ENCODE measurements at places on chromosomes 11 and 22. TPM values are rescaled to one million over a fixed set of nuclear protein-coding genes. Genes with fewer than 3 reads are reported as not detected.

GRCh38 chr11:69931060-69931910 is 112.1 kb upstream of the FGF3 start:
- no peak overlapping the region for H3K4me3 ChIP-seq
- DNase-seq = no peak
- H3K27me3 ChIP-seq = peaks cover 1% of the 10 kb centered on the region

- H3K36me3 ChIP-seq = peaks cover 9% of the 10 kb centered on the region
- no peak overlapping the region for H3K4me3 ChIP-seq
- H3K4me1 ChIP-seq = peaks cover 19% of the 10 kb centered on the region
- H3K27me3 ChIP-seq = no peaks in the 10 kb centered on the region
- H3K27ac ChIP-seq = no peak overlapping the region
Observed at GRCh38 chr11:102201776-102202175, 91.5 kb downstream of the YAP1 start.

DNA sequence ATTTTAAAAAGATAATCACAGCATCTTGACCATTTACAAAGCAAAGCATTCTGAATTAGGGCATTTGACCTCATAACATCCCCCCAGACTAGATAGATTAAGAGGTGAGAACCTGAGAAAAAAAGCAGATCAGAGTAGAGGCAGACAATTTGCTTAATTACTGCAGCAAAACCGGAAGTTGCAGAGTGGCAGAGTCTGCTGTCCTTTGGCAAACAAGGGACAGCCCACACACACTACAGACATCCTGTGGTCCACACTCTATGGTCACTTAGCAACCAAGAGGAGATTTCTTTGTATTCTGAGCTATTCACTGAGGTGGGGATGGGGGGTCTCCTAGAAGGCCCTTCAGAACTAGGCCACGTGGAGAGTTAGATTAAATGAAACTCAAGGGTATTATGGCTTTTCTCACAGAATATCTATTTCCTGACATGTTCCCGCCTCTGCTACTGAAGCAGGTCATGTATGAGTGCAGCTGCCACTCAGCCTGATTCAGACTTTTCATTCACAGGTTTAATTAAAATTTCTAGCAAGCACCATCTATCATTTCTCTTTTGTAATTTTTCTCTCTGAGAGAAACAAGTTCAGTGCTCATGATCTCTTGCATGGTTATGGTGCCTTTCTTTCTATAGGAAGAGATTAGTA is 48.5 kb downstream of the SVIP start:
- no peak overlapping the region for H3K27ac ChIP-seq
- no peaks in the 10 kb centered on the region for H3K36me3 ChIP-seq
- peaks cover 12% of the 10 kb centered on the region for H3K4me1 ChIP-seq
- no peak overlapping the region for H3K4me3 ChIP-seq
- H3K27me3 ChIP-seq = no peaks in the 10 kb centered on the region

- H3K36me3 ChIP-seq = no peaks in the 10 kb centered on the region
- no peak overlapping the region for H3K27ac ChIP-seq
- H3K27me3 ChIP-seq = no peaks in the 10 kb centered on the region
Observed at GRCh38 chr11:84775503-84775902, 851.6 kb downstream of the DLG2 start.

DNA sequence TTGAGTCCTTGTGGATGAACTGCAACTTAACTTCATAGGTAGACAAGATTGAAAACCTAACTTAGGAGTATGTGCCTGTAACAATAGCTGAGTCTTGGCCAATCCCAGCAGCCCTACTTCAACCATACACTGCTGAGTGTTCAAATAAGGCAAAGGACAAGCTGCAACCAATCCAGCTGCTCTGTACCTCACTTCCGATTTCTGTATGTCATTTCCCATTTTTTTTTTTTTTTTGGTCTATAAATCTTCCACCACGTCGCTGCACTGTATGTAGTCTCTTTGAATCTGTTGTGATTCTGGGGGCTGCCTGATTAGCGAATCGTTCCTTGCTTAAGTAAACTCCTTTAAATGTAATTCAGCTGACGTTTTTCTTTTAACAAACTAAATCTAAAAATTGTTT is 35.4 kb upstream of the FLI1 start:
- H3K36me3 ChIP-seq = no peaks in the 10 kb centered on the region
- peaks cover 40% of the 10 kb centered on the region for H3K27me3 ChIP-seq
- DNase-seq = no peak

DNA sequence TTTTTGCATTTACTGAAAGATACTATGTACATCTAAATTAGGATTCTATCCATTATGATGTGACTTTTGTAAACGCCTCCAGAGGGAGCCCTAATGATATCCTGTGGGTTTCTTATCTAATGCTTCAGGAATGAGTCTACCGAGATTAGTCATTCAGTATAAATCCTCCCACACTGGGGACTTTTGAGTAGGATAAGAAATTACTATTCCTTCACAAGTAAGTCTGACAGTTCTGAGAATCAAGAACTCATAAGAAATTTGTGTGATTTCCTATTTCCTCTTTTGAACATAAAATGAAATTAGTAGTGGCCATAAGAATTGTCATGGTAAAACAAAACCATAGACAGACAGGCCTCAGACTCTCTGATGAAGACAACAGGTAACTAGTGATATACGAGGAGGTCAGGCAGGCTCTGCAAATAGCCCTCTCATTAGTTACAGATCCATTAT is 10.0 kb upstream of the OR5M1 start:
- no peaks in the 10 kb centered on the region for H3K27me3 ChIP-seq
- DNase-seq = peak; percentile 84
- no peak overlapping the region for H3K27ac ChIP-seq
- H3K4me3 ChIP-seq = no peak overlapping the region

GRCh38 chr11:40328890-40329614 is 1130.4 kb downstream of the LRRC4C start:
- H3K27ac ChIP-seq = peak overlapping the region; percentile 7
- H3K36me3 ChIP-seq = no peaks in the 10 kb centered on the region
- H3K4me1 ChIP-seq = peaks cover 11% of the 10 kb centered on the region
- H3K27me3 ChIP-seq = no peaks in the 10 kb centered on the region
- DNase-seq = peak; percentile 99

DNA sequence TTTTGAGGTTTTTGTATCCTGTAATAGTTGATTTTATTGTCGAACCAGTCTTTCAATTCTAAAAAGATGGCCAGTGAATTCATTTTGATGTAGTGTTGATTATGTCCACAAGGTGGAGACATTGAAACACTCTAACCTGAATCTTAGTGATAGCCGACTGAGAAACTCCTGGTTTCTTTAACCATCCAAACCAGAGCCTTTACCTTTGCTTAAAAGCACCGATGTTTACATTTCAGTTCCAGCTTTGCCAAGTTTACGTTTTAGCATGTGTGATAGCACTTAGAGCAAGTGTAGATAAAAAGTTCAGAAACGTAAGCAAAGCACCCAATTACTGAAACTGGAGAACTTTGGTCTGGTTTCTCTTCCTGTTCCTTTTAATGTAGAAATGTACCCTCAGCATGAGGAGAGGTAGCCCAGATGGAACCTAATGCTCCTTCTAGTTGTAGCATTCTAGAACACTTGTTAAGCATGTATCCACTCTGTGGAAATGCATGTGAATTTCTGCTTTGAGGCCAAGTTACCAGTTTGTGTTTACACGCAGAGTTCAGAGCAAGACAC is 208.6 kb downstream of the DBX1 start:
- no peak overlapping the region for H3K4me3 ChIP-seq
- H3K4me1 ChIP-seq = no peaks in the 10 kb centered on the region
- no peaks in the 10 kb centered on the region for H3K36me3 ChIP-seq
- peak; percentile 46 for DNase-seq
- H3K27me3 ChIP-seq = peaks cover 21% of the 10 kb centered on the region

DNA sequence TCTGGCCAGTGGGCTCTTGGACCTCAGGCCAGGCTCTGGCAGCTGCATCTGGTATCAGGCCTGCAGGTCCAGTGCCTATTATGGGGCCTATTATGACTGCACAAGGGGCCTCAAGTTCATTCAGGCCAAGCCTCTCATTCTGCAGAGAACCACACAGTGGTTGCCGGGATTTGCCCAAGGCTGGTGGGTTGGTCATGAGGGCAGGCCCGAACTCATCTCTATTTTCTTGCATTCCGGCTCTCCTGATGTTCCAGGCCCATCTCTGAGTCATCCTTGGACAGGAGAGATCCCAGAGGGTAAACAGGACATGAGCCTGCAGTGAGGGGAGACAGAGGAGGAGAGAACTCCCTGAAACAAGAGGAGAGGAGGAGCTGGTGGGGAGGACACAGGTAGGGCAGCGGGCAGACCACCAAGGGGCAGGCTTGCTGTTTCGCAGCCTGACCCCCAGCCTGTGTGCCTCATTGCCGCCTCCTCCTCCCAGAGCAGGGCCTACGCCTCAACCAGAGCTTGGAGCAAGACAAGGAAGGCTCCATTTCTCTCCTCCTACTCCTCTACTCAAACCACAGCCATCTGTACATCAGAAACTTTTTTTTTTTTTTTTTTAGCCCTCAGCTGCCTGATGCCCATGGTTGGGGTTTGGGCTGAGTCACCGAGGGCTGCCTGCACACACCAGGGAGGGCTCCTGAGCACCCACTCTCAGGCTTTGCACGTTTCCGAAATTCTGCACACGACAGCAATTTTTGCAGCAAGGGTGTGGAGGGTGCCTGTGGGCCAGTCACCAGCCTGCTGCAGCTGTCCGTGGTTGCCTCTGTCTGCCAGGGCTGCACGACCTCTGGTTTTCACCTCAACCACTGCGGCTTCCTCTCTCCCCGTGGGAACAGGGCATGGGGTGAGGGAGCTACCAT is 12.7 kb upstream of the TREH start:
- H3K4me1 ChIP-seq = peaks cover 4% of the 10 kb centered on the region
- H3K4me3 ChIP-seq = no peak overlapping the region
- H3K27ac ChIP-seq = no peak overlapping the region
- H3K36me3 ChIP-seq = no peaks in the 10 kb centered on the region

GRCh38 chr22:29833392-29833965 is 4.6 kb downstream of the ASCC2 start:
- no peaks in the 10 kb centered on the region for H3K36me3 ChIP-seq
- H3K4me1 ChIP-seq = peaks cover 7% of the 10 kb centered on the region
- no peaks in the 10 kb centered on the region for H3K27me3 ChIP-seq
- DNase-seq = no peak
- H3K27ac ChIP-seq = no peak overlapping the region

- no peak overlapping the region for H3K4me3 ChIP-seq
- H3K27me3 ChIP-seq = no peaks in the 10 kb centered on the region
- H3K27ac ChIP-seq = no peak overlapping the region
- H3K4me1 ChIP-seq = no peaks in the 10 kb centered on the region
- no peak for DNase-seq
- H3K36me3 ChIP-seq = no peaks in the 10 kb centered on the region
Observed at GRCh38 chr11:77040401-77040777, 6.2 kb downstream of the B3GNT6 start.

DNA sequence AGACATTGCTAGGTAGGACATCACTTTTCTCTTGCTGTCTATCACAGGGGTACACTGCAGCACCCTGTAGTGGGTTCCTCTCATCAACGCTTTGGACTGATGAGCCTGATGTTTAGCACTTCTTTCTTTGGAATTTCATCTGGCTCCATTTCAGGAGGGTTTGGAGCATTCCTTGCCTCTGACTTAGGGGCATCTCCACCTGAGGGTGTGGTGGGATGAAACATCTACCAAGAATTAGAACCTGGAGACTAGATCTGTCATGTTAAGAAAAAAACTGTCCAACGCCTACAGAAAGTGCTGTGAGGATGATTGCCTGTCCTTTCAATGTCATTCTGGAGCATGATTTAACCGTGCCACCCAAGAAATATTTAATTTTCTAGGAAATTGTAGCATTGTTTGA is 648.4 kb downstream of the ETS1 start:
- no peaks in the 10 kb centered on the region for H3K4me1 ChIP-seq
- H3K27me3 ChIP-seq = peaks cover 51% of the 10 kb centered on the region
- no peaks in the 10 kb centered on the region for H3K36me3 ChIP-seq
- no peak overlapping the region for H3K27ac ChIP-seq
- no peak overlapping the region for H3K4me3 ChIP-seq

- H3K4me1 ChIP-seq = peaks cover 5% of the 10 kb centered on the region
- H3K27me3 ChIP-seq = no peaks in the 10 kb centered on the region
- DNase-seq = peak; percentile 40
- no peak overlapping the region for H3K27ac ChIP-seq
- no peak overlapping the region for H3K4me3 ChIP-seq
- H3K36me3 ChIP-seq = peaks cover 12% of the 10 kb centered on the region
Observed at GRCh38 chr11:125588505-125588904, 4.1 kb upstream of the STT3A start.

The OR56A1 gene
- not detected for total RNA-seq

- no peaks in the 10 kb centered on the region for H3K4me1 ChIP-seq
- H3K27ac ChIP-seq = no peak overlapping the region
- H3K4me3 ChIP-seq = no peak overlapping the region
- no peak for DNase-seq
- H3K36me3 ChIP-seq = no peaks in the 10 kb centered on the region
Observed at GRCh38 chr11:98800696-98801095, 220.1 kb upstream of the CNTN5 start.

DNA sequence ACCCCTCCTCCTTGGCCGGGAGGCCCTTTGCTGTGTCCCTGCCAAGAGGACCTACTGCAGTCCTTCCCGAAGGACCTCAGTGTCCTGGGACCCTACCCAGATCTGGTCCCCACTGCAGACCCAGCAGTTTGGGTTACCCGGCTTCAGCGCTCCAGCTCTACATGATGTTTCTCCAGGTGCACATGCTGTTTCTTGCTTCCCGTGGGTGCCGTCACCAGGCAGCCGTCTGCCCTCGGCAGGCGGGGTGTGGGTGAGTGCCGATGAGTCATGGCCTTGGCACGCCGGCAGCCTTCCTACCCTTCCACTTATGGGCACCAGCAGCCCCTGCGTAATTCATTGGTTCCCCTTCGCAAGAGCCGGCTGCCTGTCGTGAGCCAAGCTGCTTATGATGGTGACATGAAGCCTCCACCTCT is 101.8 kb downstream of the BCR start:
- peak; percentile 87 for DNase-seq
- no peaks in the 10 kb centered on the region for H3K27me3 ChIP-seq
- no peak overlapping the region for H3K4me3 ChIP-seq
- no peaks in the 10 kb centered on the region for H3K4me1 ChIP-seq
- H3K27ac ChIP-seq = peak overlapping the region; percentile 63

DNA sequence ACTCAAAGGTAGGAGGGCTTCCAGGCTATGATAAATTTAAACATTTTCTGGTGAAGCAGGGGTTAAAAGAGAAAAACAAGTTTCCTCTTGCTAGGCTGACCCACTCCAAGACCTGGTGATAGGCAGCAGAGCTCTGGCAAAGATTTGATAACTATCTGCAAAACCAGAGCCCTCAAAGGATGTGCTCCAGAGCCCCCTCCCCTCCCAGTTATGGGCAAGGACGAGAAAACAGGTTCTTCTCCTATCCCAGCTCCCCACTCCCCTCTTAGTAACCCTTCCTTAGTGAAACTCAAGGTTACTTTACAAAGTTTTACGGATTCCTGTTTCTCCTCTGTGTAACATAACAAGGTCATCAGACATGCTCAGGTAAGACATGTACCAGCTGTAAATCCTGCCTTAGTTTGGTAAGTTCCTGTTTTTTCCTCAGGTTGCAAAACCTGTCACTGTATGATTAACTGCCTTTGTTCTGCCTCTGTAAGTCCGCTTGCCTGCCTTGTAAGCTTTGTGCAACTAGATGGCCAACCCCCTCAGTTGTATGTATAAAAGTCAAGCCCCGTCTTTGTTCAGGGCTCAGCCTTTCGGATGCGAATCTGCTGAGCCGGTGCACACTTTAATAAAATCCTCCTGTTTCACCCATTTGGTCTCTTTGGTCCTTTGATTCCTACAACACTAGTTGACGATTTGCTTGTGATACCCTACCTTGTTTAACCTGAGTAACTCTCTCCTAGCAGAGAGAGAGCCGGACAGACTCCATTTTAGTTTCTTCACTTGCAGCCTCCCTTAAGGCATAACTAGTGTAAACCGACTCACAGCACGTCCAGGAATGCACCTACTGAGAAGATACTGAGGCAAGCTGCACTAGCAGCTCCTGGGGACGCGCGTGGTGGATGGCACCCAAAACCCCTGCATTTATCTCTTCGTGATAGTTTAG is 13.9 kb downstream of the APOBEC3H start:
- no peaks in the 10 kb centered on the region for H3K27me3 ChIP-seq
- DNase-seq = no peak
- no peak overlapping the region for H3K4me3 ChIP-seq
- H3K4me1 ChIP-seq = no peaks in the 10 kb centered on the region
- H3K36me3 ChIP-seq = no peaks in the 10 kb centered on the region
- no peak overlapping the region for H3K27ac ChIP-seq

All from A673 (cell line).